ENCODE measurements at places on chromosomes 1 and 21.

- no peak for DNase-seq
These were observed 103.6 kb downstream of the KIF26B start for GRCh38 chr1:245258271-245258920.

DNA sequence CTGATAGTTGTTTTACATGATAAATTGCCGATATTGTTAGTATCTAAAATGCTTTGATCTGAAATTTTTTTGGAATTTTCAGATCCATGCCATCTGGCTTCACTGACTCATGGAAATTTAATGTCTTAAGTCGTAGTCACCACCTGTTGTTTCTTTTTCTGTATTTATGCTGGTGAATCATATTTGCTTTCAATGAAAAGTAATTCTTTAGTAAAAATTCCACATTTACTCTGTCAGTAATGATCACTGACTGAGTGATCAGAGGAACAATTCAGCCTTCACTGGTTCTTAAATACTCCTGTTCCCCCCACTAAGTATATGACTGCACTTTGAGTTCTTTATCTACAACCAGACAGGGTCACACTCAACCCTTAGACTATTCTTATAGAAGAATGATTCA is 185.6 kb upstream of the NRIP1 start:
- DNase-seq = no peak

DNA sequence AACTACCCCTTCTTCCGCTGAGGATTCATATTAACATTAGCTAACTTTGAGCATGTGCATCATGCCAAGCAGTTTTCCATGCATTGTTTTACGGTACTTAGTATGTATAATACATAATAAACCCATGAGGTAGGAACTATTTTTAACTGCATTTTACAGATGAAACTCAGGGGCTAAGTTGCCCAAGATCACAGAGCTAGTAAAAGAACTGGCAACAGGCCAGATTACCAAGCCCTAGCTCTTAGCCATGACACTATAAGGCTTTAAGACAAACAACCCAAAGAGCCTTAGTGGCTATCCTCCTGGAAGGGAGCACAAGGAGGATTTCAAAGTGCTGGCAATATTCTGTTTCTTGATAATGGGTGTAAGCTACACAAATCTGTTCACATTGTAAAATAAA is 6.1 kb downstream of the AK2 start:
- no peak for DNase-seq

- no peak for DNase-seq
These were observed 62.5 kb downstream of the TMCO4 start for GRCh38 chr1:19737104-19737825.

- no peak for DNase-seq
These were observed 18.0 kb downstream of the ALDH4A1 start for GRCh38 chr1:18884419-18884717.

GRCh38 chr1:1006305-1007159 is 6.6 kb upstream of the HES4 start:
- no peak for DNase-seq

DNA sequence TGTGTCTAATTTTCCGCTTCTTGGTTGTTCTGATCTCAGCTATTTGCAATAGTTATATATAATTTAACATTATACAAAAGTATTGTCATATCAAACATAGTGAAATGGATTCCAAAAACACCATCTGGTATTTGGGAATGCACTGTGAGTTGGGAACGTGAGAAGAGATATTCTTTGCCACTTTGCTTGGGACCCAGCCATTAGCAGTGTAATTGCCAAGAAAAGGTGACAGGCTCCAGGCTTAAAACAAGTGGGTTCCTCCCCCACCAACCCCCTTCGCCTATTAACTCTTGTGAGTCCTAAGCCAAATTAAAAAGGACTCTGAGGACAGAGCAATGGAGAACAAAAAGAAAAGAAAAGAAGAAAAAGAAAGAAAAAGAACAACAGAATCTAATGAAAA is 186.7 kb upstream of the NFIA start:
- DNase-seq = no peak

- DNase-seq = no peak
These were observed 21.8 kb downstream of the RSPH1 start for GRCh38 chr21:42474043-42474831.

GRCh38 chr21:42218836-42219605 is at the start of gene ABCG1:
Gene ABCG1, plus strand, starts transcription at chr21:42219140. Its CDS starts 123 bp downstream, at chr21:42219263.
- DNase-seq = no peak

DNA sequence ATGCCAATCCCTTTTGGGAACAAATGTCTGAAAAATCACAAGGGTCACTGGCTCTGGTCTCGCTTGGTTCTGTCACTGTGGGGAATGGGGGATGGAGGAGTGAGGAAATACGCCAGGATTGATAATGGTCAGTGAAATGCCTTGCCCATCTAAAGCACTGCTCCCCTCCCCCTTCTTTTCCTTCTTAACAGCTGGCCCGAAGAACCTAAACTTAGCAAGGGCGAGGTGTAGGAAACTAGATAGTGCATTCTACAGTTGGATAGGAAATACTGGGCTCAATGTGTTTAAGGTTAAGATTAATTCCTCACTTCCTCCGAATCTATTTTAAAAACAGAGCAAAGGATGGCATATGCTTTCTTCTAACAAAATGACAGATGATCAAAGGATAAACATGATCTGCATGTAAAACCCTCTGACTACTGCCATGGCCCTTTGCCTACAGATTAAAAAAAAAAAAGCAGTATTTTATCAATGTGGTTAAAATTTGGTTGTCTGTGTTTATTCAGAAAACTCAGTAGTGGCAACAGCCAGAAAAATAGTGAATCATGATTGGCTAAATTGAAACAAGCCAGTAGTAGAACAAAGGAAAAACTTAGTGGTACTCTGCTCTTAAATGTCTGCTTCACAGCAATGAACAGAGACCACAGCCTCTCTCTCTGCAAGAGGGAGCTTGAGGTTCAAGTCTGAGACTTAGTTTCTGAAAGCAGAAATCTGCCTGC is 86.1 kb upstream of the VAV3 start:
- DNase-seq = no peak

DNA sequence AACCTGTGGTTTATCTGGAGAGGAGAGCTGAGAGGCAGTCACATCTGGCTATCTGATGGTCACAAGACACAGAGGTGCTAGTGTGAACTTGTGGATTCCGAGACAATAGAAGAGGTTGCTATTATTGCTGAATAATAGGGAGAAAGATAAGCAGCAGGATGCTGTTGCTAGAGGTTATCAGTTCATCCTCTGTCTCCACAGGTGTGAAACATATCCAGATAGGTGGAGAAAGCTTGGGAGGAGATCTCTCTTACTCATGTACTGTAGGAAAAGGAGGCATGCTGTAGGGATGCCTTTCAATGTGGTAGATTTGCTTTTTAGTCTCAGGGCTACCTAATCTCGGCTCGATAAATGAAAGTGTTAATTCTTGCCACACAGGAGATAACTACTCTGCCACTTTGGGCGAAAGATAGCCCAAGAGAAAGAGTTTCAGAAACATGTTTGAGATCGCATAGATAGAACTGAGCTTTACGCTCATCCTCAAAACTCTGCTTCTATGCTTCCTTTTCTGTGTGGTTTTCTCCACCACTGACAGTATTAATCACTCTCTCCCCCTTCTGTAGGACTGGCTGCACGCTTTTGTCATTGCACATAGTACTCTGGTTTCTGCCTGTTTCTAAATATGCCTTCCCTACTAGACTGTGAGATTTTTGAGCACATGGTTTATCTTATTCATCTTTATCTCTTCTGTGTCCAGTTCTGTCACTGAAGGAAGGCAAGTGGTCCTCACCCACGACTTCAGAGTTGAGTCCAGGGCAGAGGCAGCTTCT is 36.7 kb upstream of the PLXNA2 start:
- no peak for DNase-seq

DNA sequence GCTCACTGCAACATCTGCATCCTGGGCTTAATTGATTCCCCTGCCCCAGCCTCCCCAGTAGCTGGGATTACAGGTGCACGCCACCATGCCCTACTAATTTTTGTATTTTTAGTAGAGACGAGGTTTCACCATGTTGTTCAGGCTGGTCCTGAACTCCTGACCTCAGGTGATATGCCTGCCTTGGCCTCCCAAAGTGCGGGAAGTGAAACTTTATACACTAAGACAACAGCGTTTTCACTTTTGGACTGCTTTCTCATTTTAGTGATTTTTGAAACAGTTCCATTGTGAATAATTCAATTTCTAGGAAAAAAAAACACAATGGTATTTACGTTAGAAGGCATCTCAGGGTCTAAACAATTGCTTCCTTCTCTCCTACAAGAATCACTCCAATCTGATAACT is 11.8 kb upstream of the KHDRBS1 start:
- DNase-seq = no peak

DNA sequence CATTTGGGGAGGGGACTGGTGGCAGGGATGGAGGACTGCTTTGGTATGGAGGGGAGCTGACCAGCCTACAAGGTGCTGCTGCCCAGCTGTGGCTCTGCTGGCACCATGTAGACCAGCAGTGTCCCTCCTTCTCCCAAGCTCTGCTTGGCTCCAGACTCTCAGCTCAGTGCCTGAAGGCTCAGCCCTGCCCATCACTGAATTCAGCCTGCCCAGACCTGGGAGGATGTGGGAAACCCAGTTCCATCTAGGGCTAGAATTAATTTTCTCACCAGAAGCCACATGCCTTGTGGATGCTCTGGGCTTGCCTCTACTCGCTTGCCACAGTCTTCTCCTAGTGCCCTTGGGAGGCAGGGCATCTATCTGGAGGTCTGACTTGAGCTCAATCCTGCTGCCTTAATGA is 195.0 kb upstream of the EDN2 start:
- no peak for DNase-seq

DNA sequence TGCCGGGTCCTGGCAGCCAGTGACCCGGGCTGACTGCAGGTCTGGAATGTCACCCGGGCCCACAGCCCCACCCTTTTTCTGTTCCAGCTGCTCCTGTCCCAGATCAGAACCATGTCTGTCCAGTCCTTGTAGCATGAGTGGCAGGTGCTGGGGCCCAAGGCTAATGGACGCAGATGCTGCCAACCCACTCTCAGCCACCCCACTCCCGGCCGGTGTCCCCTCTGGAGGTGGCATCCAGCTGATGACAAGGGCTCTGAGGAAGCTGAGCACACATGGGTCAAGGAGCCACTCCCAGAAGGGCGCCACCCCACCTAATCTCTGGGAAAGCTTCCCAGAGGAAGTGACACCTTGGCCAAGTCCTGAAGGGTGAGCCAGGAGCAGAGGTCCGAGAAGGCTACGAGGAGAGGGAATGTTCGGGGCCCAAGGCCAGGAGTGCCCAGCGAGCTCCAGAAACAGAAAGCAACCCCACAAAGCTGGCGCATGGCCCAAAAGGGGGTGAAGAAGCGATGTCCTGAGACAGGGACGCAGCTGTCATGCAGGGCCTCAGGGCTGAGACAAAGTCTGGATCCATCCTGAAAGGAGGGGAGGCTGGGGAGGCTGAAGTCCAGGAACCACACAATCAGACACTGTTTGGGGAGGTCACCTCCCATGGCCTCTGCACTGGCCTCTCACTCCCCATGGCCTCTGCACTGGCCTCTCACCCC is 39.5 kb downstream of the ACOT7 start:
- no peak for DNase-seq

DNA sequence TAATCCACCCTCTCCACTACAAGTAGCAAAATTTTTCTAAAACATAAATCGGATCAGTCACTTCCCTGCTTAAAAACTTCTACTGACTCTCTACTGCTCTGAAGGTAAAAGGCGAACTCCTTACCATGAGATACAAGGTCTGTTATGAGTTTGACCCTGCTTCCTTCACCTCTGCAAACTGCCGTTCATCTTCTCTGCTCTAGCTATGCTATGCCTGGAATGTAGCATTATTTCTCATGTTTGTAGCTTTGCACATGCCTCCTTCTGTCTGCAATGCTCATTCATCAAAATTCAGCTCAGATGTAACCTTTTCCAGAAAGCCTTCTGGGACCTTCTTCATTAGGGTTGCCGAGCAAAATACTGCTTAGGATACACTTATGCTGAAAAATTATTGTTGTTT is 30.8 kb downstream of the RPL5 start:
- no peak for DNase-seq

DNA sequence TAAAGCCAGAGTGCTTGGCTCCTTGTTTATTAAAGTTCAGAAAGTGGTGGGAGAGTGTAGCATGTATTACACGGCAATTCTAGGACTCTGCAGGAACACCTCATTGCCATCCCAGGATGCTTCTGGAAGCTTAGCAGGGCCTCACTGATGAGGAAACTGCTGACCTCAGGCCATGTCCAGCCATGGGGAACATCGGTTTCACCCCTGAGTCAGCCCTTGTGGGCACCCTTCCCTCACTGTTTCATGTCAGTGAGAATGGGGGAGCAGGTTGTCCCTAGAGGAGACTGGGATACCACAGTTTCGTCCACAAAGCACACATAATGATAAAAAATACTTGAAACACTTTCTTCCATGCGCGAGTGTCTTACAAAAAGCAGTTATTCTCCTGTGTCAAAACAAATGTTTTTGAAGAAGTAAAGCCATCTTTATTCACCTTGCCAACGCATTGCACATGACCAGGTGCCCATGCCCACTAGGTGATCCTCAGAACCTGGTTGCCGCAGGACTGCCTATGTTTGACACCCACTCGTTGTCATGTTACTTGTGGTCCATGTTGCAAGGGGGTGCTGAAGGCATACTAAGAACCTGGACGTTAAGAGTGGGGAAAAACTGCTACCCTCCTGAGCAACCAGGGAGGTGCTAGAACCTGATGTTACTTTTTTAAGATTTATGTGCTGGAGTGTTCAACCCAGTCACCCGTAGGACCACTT is 41.2 kb upstream of the TTC22 start:
- no peak for DNase-seq

DNA sequence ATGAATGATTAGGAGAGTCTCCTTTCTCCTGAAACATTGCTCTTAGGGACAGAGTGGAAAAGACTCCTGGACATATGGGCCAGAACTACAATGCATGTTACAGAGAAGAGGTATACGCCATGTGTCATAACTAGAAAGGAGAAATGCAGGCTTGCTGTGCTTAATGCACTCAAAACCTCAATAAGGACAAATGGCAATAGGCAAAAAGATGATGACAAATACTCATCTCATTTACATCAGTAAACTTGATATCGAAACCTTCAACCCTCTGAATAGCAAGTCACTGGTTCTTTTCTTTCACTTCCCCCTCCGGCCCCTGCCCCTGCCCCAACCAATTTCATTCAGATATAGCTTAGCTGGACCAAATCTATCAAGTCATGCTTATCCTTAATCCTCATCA is 1.9 kb upstream of the GPR88 start:
- no peak for DNase-seq

GRCh38 chr1:161740921-161741320 is 8.7 kb upstream of the DUSP12 start:
- no peak for DNase-seq
